NCI-H1930 (cell line): ENCODE measurements at places on chromosomes 3 and 15.
A peak's percentile ranks its signal among the peaks of the same experiment; 100 is the strongest.

DNA sequence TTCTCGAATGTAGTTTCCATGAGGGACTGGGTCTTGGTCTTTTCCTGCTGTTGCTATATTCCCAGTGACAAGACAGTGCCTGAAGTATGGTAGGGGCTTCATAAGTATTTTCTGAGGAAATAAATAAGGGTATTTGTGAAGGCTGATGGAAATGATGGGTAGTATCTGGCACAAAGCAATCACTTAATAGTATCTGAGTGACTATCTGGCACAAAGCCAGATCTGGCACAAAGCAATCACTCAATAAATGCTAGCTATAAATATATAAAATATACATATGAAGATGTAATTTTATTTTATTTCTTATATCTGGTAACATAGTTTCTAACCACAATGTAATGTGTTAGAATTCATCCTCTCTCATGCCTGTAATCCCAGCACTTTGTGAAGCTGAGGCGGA is 20.7 kb upstream of the PROK2 start:
- DNase-seq = no peak

DNA sequence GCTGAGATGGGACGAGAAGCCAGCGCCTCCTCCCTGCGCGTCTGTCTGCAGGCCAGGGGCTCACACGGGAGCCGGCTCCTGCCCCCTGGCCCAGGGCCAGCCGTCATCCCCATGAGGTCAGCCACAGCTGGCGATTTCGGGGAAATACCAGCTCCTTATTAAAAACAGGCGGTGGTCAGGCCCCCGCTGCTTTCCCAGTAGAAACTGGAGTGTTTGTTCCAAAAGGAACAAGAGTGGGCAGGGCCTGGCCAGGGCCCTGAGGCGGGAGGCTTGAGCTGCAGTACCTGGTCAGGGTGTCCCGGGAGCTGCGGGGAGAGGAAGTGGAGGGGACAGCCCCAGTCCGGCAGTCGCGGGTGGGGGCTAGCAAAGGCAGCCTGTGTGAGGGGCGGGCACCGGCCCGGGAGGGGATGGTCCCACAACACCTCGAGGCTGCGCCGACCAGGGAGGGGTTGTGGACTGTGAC is 17.8 kb downstream of the MYL3 start:
- no peak for DNase-seq

DNA sequence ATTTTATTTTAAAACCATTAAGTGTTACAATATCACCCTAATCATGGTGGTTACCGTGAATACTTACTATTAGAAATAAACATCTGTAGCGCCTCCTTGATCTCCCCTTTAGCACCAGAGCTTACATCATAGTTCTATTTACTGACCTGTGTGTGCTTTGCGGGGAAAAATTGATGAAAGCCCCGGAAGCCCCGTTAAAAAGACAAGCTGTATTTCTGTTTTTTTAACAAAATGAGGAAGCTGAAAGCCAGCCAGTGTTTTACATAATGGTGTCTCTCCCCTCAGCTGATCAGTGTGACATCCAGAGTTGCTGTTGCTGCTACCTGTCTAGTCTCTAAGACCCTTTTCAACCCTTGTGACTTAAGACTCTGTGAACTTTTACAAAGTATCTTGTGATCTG is 100.8 kb downstream of the OPA1 start:
- DNase-seq = no peak

GRCh38 chr3:17355591-17355990 is 386.8 kb downstream of the TBC1D5 start:
- DNase-seq = no peak

DNA sequence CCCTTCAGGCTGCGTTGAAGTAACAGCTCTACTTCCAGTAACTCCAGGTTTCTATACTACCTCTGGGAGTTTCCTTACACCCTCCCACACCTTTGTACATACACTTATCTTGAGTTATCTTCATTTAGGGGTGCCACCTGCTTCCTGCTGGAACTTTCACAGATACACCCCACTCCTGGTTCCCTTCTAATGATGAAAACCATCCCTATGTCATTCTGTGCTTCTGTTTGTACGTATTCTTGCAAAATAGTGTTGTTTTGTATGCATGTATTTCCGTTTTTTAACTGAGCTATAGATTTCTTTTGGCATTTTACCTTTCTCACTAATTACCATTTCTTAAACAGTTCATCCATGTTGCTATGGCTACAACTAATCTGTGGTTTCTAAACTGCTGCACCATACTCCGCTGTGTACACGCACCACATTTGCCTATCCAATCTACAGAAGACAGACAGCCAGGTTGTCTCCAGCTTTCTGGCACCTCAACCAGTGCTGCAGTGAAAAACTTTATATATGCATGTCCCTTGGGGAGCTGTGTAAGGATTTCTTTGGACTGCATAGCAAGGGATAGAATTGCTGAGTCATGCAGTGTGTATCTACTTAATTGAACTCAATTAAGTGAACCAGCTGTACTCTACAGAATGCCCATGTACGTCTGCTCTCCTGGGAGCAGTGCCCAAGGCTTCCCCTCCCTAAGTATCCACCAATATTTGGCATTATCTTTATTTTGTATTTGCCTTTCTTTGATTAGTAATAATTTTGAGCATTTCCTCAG is 61.4 kb upstream of the ST8SIA2 start:
- DNase-seq = no peak

GRCh38 chr3:102122527-102122926 is 273.2 kb downstream of the NFKBIZ start:
- DNase-seq = no peak

- peak; percentile 84 for DNase-seq
Observed at GRCh38 chr3:29426302-29427226, 145.7 kb downstream of the RBMS3 start.
